ENCODE measurements at places on chromosomes 6 and 20.

GRCh38 chr20:58169450-58169849 lies 59.0 kb downstream of the ANKRD60 start:
- DNase-seq, result no peak

DNA sequence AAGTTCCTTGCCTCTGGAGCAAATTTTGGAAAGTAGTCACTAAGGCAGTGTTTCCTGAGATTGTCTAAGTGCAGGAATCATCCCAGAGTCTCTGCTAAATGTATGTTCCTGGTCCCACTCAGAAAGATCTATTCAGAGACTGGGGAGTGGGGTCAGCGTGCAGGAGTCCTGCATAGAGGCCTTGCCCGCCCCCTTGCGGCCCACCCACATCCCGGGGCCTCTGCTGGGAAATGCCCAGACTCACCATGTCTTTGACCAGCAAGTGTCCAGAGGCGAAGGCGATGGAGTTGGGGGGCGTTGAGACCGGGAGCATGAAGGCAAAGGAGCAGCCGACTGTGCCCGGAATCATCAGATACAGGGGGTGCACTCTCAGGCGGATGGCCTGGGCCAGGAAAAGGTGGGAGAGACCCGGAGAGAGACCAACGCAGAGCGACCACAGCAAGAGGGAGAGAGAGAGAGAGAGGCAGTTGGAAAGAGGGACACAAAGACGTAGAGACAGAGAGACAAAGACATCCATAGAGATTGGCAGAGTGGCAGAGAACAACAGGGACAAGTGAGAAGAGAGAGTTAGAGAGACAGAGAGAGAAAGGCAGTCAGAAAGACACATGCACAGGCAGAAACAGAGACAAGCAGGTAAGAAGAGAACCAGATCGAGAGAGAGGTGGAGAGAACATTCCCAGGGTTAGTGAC lies 12.9 kb upstream of the OCSTAMP start:
- DNase-seq, result no peak

GRCh38 chr6:109186012-109186411 lies 90.7 kb downstream of the CEP57L1 start:
- no peak for DNase-seq

GRCh38 chr6:5334341-5334740 lies 73.0 kb downstream of the FARS2 start:
- DNase-seq, result no peak

Data from stimulated activated CD8-positive, alpha-beta memory T cell treated with anti-CD3 and anti-CD28 coated beads, Interleukin-12 subunit alpha, Interleukin-12 subunit beta, amount 100 ng/mL, for 4 hours (primary cell).